ENCODE measurements at places on chromosomes 11 and 22.

DNA sequence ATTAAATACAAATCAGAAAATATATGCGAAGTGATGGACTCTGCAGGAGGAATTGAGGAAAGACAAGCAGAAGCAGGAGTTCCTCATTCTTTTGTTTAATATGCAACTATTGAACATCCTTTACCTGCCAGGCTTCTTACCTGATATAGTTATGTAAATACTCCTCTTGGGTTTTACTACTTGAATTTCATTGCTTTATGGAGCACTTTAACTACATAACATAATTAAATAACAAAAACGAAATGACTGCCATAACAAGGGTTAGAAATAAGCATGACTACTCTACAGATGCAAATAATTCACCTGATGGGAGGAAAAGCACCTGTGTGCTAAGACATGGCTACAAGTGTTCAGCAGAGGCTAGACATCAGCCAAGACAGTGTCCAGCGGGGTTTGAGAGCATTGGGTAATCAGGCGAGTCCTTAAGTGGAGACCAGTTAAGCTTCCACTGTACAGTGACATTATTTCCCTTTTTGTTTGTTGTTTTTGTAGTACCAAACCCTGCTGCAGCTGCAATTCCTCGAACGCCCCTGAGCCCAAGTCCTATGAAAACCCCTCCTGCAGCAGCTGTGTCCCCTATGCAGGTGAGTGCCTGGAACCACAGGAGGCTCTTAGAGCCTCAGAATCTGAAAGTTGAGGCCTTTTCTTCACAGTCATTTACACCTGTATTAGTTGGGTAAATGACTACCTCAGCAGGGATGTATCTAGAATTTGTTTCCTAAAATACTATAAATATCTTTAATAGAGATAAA, 67.4 kb downstream of the SPECC1L start:
- no peak for DNase-seq

- DNase-seq: no peak
These were observed 132.3 kb upstream of the PARVA start for GRCh38 chr11:12245091-12245490.

- no peak for DNase-seq
These were observed 4167.4 kb upstream of the OR11H1 start for GRCh38 chr22:11360632-11361031.

GRCh38 chr11:118016104-118016503, 29.9 kb downstream of the IL10RA start:
- DNase-seq: no peak

GRCh38 chr11:106668147-106668546, 350.1 kb downstream of the GUCY1A2 start:
- DNase-seq: peak; percentile 45

DNA sequence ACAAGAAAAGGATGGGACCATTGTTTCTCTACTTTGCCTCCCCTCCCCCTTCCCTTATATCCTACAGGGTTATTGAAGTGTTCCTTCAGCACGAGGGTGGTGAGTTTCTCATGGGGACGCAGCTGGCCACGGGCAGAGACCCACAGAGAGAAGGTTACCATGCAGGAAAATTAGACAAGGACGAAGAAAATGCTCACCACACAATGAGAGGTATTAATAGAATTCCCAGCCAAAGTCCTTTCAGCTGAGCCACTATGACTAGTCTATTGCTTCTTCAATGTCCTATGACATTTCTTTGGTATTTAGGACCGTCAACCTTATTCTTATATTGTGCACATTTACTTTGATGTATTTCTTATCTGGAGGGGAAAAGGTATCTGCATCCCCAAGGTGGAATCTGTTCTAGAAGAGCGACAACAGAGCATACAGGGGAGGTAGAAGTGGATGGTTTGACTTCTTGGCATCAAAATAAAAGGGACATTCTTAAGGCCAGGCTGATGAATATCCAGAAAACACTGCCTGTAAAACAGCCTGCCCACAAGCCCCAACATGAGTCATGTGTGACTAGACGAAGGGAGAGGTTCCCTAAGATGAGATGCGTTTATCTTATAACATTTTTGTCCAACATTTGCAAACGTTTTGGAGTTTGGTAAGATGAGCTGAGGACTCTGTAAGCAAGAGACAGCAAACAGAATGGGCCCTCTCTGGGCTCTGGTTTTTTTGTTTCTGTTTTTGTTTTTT, 209.8 kb upstream of the NARS2 start:
- peak; percentile 23 for DNase-seq

DNA sequence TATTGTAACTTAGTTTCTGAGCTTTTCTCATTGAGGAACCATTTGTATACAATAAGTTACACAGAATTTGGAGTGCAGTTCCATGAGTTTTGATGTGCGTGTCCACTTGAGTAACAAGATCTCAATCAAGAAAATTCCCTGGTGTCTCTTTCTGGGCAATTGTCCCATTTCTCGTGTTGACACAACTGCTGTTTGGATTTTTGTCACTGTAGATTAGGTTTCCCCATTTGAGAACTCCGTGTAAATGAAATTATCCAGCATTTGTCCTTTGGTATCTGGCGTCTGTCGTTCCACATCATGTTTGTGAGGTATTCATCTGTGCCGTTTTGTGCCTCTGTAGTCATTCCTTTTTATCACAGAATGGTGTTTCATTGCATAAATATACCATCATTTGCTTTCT, 547.0 kb downstream of the TBC1D22A start:
- no peak for DNase-seq

DNA sequence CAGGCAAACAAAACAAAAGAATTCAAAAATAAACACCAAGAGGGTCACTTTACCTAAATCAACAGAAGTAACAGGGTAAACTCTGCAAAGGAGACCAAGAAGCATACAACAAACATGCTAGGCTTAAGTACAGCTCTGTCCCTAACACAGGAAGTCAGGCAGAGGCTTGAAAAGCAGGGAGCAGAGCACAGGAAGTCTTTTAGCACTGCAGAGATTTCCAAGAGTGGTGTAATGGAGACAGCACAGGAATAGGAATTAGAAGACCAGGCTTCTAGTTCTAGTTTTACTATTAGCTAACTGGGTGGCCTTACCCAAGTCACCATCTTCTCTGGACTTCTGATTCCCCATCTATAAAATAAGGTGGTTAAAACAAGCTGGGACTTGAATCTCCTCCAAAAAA, 1.9 kb downstream of the RBFOX2 start:
- peak; percentile 64 for DNase-seq

DNA sequence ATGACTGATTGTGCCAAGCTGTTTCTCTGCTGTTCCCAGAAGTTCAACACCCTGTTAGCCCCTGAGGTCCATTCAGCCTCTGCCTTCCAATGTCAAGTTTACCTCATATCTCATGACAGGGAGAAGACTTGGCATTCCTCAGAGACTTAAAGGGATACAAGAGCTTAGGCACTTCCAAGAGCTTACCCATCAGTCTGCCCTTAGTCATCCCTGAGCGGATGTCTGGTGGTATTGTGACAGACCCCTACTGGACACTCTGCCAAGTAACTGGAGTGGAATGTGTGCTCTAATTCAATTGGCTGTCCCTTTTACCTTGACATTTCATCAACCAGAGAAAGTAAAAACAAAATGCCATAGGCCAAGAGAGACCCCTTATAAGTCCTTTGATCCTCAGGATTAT, 151.5 kb downstream of the AASDHPPT start:
- peak; percentile 59 for DNase-seq
